Naive thymus-derived CD4-positive, alpha-beta T cell (primary cell): ENCODE measurements at places on chromosomes 3 and 15.

DNA sequence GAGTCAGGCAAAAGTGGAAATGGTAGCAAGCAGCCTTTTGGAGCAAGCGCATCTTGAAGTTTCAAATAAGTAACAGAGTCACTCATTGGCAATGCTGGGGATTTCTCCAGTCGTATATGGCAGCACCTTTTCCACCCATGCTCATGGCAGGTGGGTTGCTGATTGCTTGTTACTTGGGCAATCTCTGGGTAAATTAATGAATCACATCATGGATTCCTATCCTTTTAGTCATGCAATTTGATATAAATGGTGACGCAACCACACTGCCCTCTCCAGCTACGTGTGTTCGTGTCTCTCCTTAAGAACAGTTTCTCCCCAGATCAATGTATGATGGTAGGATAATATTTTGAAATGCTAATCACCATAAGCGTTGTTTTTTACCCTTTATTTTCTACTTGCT is 339.9 kb upstream of the KCNH8 start:
- H3K27me3 ChIP-seq: no peaks in the 10 kb centered on the region
- H3K36me3 ChIP-seq: no peaks in the 10 kb centered on the region
- H3K4me1 ChIP-seq: no peaks in the 10 kb centered on the region
- no peak for DNase-seq
- no peak overlapping the region for H3K27ac ChIP-seq
- H3K4me3 ChIP-seq: no peak overlapping the region

GRCh38 chr3:71503525-71504249 is 79.8 kb downstream of the FOXP1 start:
- H3K36me3 ChIP-seq: no peaks in the 10 kb centered on the region
- no peak overlapping the region for H3K4me3 ChIP-seq
- DNase-seq: no peak
- no peaks in the 10 kb centered on the region for H3K27me3 ChIP-seq
- H3K4me1 ChIP-seq: peaks cover 23% of the 10 kb centered on the region

DNA sequence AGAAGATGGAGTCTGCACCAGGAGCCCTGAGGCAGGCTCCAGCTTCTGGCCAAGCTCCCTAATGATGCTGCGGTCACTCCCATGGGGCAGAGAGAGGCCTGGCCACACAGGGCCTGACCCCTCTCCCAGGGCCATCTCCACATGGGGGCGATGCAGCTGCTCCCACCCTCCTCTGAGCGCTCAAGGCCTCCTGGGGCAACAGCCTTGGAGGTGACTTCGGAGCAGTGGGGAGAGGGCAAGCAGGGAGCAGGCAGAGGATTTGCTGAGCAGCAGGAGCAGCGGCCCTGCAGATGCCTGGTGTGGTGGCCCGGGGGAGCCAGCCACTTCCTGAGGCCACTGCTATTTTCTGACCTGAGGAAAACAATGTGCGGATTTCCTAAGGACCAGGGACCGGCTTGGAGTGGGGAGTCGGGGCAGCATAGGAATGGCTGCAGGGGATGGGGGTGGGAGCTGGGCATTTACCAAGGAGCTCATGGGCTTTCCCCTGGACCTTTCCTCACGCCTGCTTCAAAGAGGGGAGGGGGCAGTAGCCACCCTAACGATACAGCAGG is 81.6 kb upstream of the RPL32 start:
- no peaks in the 10 kb centered on the region for H3K27me3 ChIP-seq
- no peaks in the 10 kb centered on the region for H3K4me1 ChIP-seq
- no peak for DNase-seq
- H3K27ac ChIP-seq: no peak overlapping the region

DNA sequence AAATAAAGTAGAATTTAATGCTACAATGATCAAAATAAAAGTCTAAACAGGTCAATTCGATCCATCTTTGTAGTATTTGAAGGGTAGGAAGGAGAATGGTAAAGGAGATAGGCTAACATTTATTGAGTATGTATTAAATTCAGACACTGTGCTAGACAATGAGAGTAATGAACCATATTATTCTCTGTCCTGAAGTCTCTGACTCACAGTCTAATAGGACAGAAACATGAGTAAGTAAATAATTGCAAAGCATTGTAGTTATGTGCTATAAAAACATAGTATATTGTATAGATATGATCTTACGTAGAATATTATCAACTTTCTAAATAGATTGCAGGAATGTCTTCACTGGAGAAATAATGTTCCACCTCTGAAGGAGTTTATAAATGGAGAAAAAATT is 64.5 kb downstream of the MDFIC2 start:
- H3K27me3 ChIP-seq: no peaks in the 10 kb centered on the region
- H3K4me1 ChIP-seq: no peaks in the 10 kb centered on the region
- no peak overlapping the region for H3K27ac ChIP-seq
- no peak overlapping the region for H3K4me3 ChIP-seq
- DNase-seq: no peak

GRCh38 chr15:63879211-63879610 is 45.5 kb upstream of the HERC1 start:
- H3K36me3 ChIP-seq: no peaks in the 10 kb centered on the region
- no peaks in the 10 kb centered on the region for H3K27me3 ChIP-seq
- no peak overlapping the region for H3K27ac ChIP-seq
- H3K4me1 ChIP-seq: no peaks in the 10 kb centered on the region
